ENCODE measurements at places on chromosomes 11 and 22.
A peak's percentile ranks its signal among the peaks of the same experiment; 100 is the strongest.

- no peak for DNase-seq
Observed at GRCh38 chr11:81987829-81988472, 745.7 kb downstream of the FAM181B start.

- no peak for DNase-seq
Observed at GRCh38 chr11:28799316-28799715, 691.1 kb downstream of the METTL15 start.

GRCh38 chr22:26215736-26216135 is 46.5 kb downstream of the SEZ6L start:
- DNase-seq = no peak

DNA sequence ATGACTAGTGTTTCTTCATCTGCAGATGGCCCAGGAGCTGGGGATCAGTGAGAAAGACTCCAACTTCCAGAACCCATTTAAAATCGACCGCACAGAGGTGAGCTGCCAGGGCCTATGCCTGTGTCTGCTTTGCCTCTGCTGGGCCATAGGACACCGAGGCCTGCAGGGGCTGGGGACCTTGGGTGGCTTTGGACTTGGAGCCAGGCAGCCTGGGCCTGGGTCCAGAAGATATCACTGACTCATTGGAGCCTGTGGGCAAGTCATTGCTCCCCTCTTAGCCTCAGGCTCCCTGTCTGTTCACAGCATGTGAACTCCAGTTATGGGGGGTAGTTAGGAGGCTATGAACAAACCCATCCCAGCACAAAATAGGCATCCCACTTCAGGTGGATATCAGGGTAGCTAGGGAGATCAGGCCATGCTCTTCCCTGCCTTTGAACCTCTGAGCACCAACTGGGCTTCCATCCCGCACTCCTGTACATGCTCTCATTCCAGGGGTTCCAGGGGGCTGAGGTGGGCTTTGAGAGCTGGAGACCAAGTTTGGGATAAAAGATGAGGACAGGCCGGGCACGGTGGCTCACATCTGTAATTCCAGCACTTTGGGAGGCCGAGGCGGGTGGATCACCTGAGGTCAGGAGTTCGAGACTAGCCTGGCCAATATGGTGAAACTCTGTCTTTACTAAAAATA is 13.4 kb downstream of the CCDC134 start:
- DNase-seq = no peak

DNA sequence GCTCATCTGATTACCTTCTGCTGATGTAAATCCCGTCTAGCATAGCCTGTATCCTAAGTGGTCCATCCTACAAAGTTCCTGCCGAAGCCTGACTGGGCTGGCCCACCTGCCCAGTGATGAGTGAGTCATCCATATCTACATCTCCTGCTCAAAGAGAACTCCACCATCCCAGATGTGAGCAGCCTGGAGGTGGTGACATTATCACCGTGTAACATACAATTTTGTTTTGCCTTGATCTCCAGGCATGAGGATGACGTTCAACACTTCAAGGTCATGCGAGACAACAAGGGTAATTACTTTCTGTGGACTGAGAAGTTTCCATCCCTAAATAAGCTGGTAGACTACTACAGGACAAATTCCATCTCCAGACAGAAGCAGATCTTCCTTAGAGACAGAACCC is 5.6 kb downstream of the TMA7B start:
- no peak for DNase-seq

DNA sequence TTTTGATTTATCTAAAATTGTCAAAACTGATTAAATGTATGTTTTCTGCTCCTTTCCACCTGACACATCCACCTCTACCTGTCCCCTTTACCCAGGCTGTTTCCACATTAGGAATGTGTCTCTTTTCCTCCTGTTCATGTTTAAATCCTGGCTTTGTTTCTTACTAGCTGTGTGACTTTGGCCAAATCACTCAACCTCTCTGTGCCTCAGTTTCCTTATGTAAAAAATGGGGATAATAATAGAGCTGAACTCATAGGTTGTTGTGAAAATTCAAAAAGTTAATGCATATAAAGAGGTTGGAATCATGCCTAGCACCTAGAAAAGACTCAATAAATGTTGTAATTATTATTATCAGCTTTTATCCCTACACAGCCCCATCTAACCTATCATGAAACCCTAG is 136.8 kb downstream of the NXPE2 start:
- no peak for DNase-seq

DNA sequence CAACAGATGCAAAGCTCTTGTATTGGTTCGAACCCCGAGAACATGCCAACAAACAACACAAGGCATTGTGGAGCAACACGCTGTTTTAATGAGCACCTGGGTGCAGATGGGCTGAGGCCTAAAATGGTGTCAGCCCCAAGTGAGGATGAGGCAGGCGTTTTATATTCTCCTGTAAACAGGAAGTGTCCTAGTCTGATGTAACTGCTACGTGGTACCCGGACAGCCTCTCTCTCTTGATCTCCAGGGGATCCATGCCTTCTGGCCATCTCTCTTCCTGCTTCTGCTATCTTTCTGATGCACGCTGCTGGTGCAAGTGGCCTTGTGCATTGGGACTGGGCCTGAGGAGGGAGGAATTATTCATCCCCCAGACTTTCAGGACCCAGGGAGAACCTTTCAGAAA is 19.4 kb upstream of the VSTM5 start:
- no peak for DNase-seq

GRCh38 chr11:120254788-120255518 is 15.0 kb downstream of the POU2F3 start:
- DNase-seq = no peak

GRCh38 chr11:28463826-28464225 is 355.6 kb downstream of the METTL15 start:
- DNase-seq = no peak

DNA sequence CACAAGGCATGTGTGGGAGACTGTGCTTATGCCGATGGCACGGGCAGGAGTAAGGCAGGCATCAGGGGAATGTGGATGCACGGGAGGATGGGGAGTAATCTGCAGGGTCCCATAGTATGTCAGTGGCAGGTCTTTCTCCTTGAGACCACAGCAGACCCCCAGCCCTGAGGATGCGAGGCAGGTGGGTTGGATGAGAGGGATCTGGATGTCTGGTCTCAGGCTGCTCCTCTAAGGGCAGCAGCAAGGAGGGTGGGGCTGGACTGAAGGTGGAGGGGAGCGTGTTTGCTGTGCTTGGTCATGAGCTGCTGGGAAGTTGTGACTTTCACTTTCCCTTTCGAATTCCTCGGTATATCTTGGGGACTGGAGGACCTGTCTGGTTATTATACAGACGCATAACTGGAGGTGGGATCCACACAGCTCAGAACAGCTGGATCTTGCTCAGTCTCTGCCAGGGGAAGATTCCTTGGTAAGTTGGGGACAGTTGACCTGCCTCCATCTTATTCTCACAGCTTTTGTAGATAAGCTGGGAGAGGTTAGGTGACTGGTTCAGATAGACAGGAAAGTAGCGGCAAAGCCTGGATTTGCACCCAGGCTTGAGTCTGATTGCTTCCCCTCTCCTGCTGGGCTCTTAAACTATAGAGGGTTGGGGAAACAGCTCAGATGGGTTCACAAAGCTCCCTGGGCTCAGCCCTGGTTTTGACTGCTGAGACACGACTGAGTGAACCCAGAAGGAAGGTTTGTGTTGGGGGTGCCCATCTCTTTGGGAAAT is at the start of gene APOL1:
TSS of gene APOL1 (plus strand) at position 380 of the 769 bp plus-strand sequence. CDS start 1,823 bp downstream, outside the sequence.
- DNase-seq = peak; percentile 29

DNA sequence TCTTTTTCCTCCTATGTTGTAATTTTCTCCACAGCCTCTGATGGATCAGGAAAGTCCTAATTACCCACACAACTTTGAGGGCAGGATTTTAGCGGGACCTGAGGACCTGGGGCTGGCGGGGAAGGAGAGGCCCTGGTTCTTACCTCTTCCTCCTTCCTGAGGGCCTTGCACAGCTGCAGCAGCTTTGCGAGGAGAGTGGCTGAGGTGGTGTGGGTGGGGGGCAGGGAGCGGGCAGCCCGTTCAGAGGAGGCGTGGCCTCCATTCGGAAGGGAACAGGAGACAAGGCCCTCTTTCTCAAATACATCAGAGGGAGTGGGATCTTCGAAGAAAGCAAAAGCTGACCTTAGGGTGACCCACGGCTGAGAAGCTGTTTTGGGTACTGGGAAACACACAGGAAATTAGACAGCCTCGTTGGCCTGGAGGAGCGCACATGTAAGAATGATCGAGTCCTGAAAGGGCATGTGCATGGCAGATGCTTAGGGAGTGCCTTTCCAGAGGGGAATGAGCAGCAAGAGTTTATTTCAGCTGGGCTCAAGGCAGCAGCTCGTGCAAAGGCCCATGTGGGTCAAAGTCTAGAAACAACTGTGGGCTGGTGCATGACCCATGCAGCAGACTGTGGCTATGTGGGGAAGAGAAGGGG is 76.6 kb upstream of the NARS2 start:
- no peak for DNase-seq

DNA sequence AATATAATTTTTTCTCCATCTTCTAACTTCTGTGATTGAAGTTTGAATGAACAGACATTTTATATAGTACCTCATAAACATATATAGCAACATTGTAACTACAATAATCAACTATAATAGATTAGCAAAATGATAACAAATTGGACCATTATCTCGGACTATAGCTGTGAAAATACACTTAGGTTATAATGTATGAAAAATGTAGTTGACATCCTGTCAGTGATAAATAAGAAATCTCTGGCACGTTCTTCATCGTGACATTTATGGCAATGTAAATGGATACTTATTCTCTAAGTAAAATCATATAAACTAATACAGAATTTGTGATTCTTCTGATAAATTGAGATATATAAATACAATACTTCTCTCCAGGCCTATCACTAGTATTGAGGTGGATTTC is 333.3 kb downstream of the GUCY1A2 start:
- DNase-seq = no peak

DNA sequence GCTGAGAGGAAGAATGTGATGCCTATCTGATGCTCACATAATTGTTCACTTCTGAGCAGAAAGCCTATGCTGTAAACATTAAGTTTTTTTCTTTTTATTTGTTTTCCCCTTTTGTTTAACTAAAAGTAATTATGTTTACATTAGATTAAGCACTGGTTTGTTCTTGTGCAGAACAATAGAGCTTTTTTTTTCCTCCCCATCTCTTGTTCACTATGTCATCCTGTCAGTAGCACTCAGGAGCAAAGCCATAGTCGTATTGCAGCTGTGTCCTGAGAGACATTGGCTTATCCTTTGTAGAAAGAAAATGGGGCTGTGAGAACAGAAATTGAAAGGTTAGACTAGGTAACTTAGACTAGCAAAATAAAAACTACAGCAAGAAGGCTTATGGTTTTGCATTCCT is 301.8 kb upstream of the RAG2 start:
- DNase-seq = no peak

DNA sequence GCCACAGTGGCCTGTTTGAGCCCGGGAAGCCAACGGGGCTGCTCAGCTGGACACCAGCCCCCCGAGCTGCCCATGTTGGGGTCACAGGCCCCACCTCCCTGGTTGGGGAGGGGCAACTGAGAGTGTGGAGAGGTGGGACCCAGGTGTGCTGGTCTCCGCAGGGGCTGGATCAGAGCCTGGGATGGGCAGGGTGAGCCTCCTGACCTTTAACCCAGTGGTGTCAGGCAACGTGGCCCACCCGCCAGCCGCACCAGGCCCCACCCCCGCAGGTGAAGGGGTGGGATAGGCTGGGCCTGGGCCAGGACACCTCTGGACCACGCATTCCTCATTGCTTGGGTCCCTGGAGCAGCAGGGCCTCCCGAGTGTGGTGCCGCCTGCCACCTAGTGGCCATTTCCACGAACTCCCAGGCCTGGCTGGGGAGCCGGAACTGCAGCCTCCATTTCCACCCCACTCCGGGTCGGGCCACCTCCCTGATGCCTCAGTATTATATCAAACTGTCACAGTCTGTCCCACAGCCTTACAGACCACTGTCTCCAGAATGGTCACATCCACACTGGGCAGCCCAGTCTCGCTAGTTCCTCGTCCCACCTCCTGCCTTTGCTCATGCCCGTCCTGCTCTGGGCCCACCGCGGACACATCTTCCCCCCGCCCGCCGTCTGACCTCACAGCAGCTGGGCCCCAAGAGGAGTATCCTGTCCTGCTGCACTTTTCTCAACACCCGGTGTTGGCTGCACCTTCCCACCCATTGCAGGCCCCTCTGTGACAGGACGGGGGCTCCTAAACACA is 13.3 kb upstream of the PPP6R3 start:
- DNase-seq = peak; percentile 72

- DNase-seq = peak; percentile 36
Observed at GRCh38 chr22:41746567-41747400, 47.5 kb downstream of the MEI1 start.

GRCh38 chr11:67646535-67647336 is 3.8 kb downstream of the ACY3 start:
- peak; percentile 20 for DNase-seq

GRCh38 chr22:35514366-35514765 is 26.3 kb upstream of the RASD2 start:
- DNase-seq = no peak

DNA sequence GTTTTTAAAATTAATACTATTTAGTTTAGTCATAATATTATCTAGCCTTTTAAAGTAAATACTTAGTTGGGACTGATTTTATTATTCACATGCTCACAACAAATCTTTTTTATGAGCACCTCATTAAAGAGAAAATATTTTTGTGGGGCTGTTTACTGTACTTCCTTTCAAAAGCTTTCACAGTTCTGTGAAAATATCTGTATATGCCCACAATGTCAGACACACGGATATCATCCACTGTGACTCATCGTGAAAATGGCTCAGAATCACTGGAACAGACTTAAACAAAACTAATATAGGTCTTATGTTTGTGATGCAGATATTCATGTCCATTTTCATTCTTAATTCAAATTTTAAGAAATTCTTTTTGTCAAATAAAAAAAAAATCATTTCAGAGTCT is 305.2 kb downstream of the RAB38 start:
- no peak for DNase-seq

DNA sequence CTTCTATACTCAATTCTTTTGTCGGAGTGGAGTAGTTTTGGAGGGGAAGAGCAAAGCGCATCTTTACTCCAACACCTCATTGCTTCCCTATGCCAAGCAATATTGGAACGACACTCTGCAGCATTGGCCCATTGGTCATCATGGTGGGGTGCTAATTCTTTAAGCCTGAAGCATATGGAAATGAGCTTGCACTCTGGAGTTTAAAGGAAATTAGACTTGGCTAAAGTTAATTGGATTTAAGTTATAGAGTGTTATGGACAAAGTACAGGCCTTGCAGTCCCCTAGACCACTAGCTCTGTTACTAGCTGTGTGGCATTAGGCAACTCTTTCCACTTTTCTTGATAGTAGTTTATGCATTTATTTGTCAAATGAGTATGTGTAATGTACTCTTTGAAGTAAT is 568.3 kb upstream of the TENM4 start:
- no peak for DNase-seq

- no peak for DNase-seq
Observed at GRCh38 chr11:78313898-78314297, 103.7 kb downstream of the GAB2 start.

DNA sequence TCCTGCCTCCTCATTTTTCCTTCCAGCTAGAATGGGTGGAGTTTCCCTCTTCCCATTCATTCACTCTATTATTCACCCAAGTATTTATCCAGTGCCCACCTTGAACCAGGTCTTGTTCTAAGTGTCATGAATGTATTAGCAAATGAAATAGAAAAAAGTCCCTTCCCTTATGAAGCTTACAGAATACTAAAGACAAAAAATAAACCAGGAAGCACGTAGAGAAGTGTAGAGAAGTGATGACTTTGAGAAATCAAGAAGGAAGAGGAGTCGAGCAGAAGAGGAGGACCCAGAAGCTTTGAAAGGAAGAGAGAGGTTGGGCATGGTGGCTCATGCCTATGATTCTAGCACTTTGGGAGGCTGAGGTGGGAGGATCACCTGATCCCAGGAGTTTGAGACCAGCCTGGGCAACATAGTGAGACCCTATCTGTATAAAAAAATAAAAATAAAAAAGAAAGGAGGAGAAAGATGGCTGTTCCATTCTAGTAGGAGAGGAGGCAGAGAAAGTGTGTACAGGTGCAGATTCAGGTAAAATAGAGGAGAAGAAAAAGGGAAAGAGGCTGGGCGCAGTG is 17.1 kb upstream of the SYVN1 start:
- DNase-seq = no peak
